ENCODE measurements at places on chromosomes 4 and X. TPM values are rescaled to one million over a fixed set of nuclear protein-coding genes. Genes with fewer than 3 reads are reported as not detected.

DNA sequence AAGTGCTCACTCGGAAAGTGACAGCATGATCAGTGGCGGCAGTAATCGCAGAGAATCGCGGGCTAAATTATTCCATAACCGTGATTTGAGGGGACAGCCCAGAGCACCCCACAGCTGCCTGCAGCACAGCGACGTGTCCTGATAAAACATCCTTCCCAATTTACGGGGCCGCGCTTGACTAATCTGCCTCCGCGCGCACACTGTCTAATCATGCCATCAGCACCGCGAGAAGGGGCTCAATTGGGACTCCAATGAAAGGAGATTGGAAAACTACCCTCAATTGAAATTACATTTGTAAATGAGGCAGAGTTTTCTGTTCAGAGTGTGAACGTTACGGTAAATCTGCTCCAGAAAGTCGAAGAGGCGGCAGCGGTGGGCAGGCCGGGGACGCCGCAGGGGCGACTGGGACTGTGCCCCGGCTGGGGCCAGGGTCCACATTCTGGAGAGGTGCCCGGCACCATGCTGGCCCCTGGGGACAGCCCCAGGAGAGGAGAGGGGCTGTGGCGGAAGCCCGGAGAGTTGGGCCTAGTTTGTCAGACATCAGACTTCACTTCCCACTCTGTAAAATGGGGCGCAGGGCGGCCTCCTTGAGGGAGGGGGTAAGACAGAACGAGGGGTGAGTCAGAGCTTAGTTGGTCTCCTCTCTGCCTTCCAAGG, 107.7 kb downstream of the FAM53A start:
- DNase-seq = no peak
- no peak overlapping the region for H3K4me3 ChIP-seq
- peaks cover 28% of the 10 kb centered on the region for H3K4me1 ChIP-seq
- peaks cover 10% of the 10 kb centered on the region for H3K27me3 ChIP-seq
- H3K27ac ChIP-seq = no peak overlapping the region
- H3K36me3 ChIP-seq = no peaks in the 10 kb centered on the region

DNA sequence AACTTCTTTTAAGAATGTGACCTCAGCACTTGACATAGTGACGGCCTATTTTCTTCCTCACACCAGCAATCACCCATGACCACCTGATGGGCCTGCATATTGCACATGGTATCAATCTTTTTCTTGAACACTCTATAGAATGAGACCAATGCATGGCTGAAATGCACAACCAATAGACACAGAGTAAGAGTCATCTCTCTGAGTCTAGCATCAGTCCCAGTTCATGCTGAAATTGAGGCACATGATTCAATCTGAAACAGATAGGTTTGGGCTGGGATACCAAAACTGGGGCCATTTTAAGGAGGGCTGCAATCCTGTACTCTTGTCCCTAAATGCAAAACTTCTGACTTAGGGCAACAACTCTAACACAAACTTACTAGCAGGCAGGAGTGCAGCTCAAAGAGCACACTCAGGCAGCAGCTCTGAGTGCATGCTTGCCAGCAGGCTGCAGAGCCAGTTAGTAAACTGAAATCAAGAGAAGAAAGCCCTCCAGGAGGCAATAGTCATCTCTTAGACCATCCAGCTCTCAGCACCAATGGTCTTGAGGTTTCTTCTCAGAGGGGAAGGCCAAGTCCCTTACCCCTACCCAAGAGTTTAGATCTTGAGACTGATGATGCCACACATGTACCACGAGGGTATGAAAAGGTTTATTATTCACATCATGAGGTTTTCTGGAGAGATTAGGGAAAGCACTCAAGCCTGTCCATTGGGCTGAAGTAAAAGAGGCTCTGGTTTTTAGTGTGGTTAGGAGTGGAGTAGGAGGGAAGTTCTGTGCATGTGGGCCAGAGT, 24.7 kb upstream of the GPR101 start:
- no peak for DNase-seq
- H3K4me1 ChIP-seq = no peaks in the 10 kb centered on the region
- peaks cover 19% of the 10 kb centered on the region for H3K27me3 ChIP-seq
- H3K36me3 ChIP-seq = no peaks in the 10 kb centered on the region
- no peak overlapping the region for H3K4me3 ChIP-seq

The BRS3 gene
- not detected for total RNA-seq

DNA sequence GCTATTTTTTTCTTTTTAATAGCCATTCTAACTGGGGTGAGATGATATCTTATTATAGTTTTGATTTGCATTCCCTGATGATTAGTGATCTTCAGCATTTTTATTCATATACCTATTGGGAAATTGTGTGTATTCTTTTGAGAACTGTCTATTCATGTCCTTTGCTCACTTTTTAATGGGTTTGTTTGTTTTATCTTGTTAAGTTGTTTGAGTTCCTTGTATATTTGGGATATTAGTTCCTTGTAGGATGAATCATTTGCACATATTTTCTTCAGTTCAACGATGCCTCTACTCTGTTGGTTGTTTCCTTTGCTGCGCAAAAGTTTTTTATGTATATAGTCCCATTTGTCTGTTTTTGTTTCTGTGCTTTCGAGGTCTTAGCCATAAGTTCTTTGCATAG, 43.1 kb upstream of the DRP2 start:
- H3K4me3 ChIP-seq = no peak overlapping the region
- DNase-seq = no peak
- H3K27ac ChIP-seq = no peak overlapping the region
- no peaks in the 10 kb centered on the region for H3K36me3 ChIP-seq
- no peaks in the 10 kb centered on the region for H3K4me1 ChIP-seq

GRCh38 chrX:17567187-17567586, 170.1 kb upstream of the SCML1 start:
- no peaks in the 10 kb centered on the region for H3K27me3 ChIP-seq
- no peaks in the 10 kb centered on the region for H3K36me3 ChIP-seq
- no peak overlapping the region for H3K27ac ChIP-seq
- H3K4me1 ChIP-seq = peaks cover 4% of the 10 kb centered on the region

- H3K4me1 ChIP-seq = no peaks in the 10 kb centered on the region
- DNase-seq = no peak
- H3K36me3 ChIP-seq = no peaks in the 10 kb centered on the region
- no peaks in the 10 kb centered on the region for H3K27me3 ChIP-seq
Measured at GRCh38 chr4:8182858-8183725, 16.0 kb upstream of the SH3TC1 start.

The HPGDS gene
- not detected for total RNA-seq

- DNase-seq = no peak
- H3K36me3 ChIP-seq = no peaks in the 10 kb centered on the region
- no peaks in the 10 kb centered on the region for H3K4me1 ChIP-seq
- H3K4me3 ChIP-seq = no peak overlapping the region
Measured at GRCh38 chr4:99833756-99834155, 17.1 kb downstream of the DAPP1 start.

- peaks cover 23% of the 10 kb centered on the region for H3K4me1 ChIP-seq
- peak; percentile 37 for DNase-seq
- H3K27me3 ChIP-seq = no peaks in the 10 kb centered on the region
- no peaks in the 10 kb centered on the region for H3K36me3 ChIP-seq
- H3K4me3 ChIP-seq = no peak overlapping the region
- no peak overlapping the region for H3K27ac ChIP-seq
Measured at GRCh38 chrX:112736310-112736709, 56.6 kb upstream of the LHFPL1 start.

The ATOH1 gene
- total RNA-seq = 0.69 TPM

GRCh38 chr4:88352062-88352740, 26.5 kb upstream of the HERC6 start:
- H3K27me3 ChIP-seq = no peaks in the 10 kb centered on the region
- H3K27ac ChIP-seq = no peak overlapping the region
- H3K4me3 ChIP-seq = no peak overlapping the region

GRCh38 chr4:1164040-1164439, 8.3 kb downstream of the SPON2 start:
- H3K4me3 ChIP-seq = no peak overlapping the region
- peaks cover 15% of the 10 kb centered on the region for H3K27me3 ChIP-seq
- no peak for DNase-seq
- H3K4me1 ChIP-seq = no peaks in the 10 kb centered on the region
- H3K27ac ChIP-seq = no peak overlapping the region

The CXCL10 gene
- total RNA-seq = not detected

The CPZ gene
- total RNA-seq = 43.1 TPM

DNA sequence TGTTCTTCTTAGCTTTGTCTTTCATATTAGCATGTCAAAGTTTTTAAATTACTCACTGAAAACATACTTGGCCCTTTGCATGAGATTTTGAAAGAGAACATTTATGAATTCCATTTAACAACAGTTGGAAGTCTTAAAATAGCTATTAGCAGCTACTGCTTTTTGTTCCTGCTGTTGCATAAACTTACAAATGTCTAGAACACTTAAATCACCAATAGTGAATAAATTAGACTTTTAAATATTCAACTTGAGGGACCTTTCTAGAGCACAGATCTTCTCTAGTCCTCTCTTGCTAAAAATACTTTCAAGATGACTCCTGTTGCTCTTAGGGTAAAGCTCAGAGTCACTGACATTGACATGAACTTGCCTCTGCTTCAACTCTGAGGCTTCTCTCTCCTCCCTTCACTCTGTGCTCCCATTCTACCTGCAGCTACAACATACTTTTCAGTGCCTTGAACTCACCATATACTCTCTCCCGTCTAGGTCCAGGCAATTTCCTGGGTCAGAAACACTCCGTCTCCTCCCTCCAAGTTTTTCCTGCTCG, 15.8 kb upstream of the TXK start:
- H3K4me3 ChIP-seq = no peak overlapping the region
- no peak for DNase-seq

The ZXDB gene
- total RNA-seq = 15.5 TPM

DNA sequence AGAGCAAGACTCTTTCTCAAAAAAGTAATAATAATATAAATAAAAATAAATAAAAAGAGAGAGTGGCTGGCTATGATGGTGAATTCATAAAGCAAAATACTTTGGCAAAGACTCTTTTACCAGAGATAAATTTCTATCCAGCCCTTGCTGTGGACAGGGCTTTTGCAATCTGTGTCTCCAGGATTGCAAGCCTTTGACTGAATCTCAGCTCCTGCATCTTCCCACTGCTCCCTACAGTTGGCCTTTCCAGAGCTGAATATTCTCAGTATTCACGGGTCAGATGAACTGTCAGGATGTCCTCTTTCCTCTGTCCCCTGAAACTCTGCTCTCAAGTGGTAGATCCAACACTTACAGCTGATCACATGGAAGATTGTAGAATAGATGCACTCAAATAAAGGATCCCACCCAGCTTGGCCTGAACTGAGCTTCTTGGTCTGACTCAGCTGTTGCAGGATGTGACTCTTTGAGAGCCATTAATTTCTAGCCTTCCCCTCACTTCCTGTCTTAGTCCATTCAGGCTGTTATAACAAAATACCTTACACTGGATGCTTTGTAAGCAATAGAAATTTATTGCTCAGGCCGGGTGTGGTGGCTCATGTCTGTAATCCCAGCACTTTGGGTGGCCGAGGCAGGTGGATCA, 123.4 kb upstream of the GUCY1A1 start:
- H3K36me3 ChIP-seq = no peaks in the 10 kb centered on the region
- no peak overlapping the region for H3K4me3 ChIP-seq
- H3K4me1 ChIP-seq = no peaks in the 10 kb centered on the region

The TCEAL7 gene
- total RNA-seq = 16.5 TPM

DNA sequence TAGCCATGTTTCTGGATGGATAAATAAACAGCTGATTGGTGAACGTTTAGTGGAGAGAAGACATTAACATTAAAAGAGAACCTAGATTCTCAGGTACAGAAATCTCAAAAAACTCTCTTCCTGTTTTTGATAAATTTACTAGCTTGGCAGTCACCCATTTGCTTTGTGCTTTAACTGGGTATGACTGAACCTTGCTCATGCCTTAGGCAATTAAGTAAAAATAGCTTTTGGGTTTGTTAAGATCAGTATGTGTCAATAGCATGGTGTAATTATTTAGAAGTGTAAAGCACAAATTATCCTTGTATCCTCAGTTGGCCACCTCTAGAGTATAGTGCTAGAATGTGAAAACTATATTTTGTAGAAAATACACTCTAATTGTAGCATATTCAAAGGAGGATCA, 200.0 kb downstream of the CFAP299 start:
- no peaks in the 10 kb centered on the region for H3K36me3 ChIP-seq
- no peak overlapping the region for H3K4me3 ChIP-seq
- no peak for DNase-seq
- peaks cover 25% of the 10 kb centered on the region for H3K4me1 ChIP-seq
- H3K27ac ChIP-seq = no peak overlapping the region

The FAM236C gene
- not detected for total RNA-seq

The CCDC120 gene
- total RNA-seq = 6.8 TPM

DNA sequence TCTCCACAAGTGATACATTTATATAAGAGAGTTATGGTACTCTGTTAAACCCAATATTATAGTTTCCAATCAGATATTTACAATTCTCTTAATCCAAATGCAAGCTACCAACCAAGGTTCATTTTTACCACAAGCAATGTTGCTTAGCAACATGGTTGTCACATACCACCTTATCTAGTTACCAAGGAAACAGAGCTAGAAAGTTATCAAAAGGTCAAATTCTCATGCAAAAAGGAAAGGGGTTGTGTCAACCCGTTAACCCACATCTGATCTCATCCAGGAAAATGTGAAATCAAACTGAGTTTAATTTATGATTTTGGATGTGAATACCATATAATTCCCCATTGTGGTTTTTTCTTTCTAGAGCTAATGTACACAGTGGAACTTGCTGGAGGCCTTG, 274.1 kb upstream of the MAGEB2 start:
- no peaks in the 10 kb centered on the region for H3K36me3 ChIP-seq
- H3K4me3 ChIP-seq = no peak overlapping the region
- H3K4me1 ChIP-seq = 0 out of 2 replicates have a peak, but pooled peaks cover 3% of the 10 kb centered on the region
- no peaks in the 10 kb centered on the region for H3K27me3 ChIP-seq
- DNase-seq = no peak
- no peak overlapping the region for H3K27ac ChIP-seq

DNA sequence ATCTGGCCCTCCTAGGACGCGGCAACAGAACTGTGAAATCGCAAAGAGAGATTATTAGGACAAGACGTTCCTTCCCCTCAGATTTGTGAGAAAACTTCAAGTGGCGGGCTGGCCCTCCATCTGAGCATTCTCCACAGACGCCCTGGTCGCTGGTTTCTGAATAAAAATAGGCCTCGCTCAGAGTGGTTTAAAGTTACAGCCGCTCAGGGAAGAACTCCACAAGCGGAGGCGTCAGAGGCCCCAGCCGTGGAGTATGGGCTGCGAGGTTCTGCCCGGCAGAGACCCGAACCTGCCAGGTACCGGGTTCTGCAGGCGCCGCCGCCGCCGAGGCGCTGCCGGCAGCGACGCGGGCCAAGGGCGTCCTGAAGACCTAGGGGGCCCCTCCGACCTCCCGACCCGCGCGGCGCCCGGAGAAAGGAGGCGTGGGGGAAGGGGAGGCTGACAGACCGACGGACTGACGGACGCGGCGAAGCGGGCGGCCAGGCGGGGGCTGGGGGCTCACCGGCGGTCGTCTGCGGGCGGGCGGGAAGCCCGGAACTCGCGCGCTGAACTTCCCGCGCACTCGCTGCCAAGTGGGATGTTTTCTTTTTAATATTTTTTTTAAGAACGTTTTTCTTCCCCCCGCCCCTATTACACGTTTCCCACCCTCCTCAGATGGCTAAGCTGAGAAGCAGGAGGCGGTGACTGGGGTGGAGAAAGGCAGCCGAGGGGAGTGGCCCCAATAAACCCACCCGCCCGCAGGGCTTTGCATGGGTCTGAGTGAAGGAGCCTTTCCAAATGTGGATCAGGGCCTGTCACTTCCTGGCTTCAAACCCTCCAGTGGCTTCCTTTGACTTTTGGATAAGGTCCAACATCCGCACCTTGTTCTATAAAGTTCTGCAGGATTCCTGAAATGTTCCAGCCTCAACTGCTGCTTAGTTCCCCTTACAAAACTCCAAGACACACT, at the start of gene PABPC4L:
TSS of gene PABPC4L (minus strand) at position 574 of the 946 bp plus-strand sequence. CDS start 770 bp downstream, outside the sequence.
- peak within 1 kb of the TSS; percentile 57 for H3K4me3 ChIP-seq
- H3K27me3 ChIP-seq = no peaks in the 10 kb centered on the region
- peaks cover 9% of the 10 kb centered on the region for H3K36me3 ChIP-seq
